Activated CD4-positive, CD25-positive, alpha-beta regulatory T cell treated with anti-CD3 and anti-CD28 coated beads, Interleukin-2, amount 50 U/mL, for 16 hours (primary cell): ENCODE measurements at places on chromosomes 1 and 21.

GRCh38 chr1:44569491-44569890 is 104.8 kb downstream of the TMEM53 start:
- no peak for DNase-seq

GRCh38 chr21:26188422-26188821 is 17.9 kb upstream of the APP start:
- no peak for DNase-seq

DNA sequence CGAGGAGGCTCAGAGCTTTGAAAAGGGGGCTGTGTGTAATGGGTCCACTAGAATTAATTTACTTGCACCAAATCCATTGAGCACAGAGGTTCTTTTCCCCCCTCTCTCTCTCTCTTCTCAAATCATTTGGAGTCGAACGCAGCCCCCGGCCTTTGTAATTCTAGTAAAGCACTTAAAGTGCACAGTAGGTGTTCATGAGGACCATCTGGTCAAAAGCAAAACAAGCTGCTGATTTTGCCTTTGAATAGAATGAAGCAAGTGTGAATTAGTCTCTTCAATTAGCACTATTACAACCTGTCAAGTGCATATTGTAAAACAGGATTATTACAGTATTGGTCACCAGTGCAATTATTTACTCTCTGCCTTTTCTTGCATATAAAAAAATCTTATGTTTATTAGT is 259.9 kb downstream of the FAF1 start:
- DNase-seq: no peak

DNA sequence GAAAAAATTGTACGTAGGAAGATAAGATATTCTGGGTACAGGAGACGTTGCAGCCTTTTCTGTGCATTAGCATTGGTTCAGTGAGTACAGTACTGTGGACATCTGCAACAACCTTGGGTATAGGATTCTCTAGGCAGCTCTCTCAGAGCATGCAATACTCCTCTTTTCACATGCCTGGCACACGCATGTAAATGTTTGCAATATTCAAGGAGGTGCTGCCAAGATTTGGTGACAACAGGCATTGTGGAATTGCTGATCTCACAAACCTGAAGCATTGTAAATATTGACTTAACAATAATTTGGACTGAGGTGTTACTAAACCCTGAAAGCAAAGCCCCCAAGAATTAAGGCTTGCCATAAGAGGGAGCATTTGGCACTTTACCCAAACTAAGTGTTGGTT is 126.8 kb downstream of the GRIK1 start:
- DNase-seq: no peak

DNA sequence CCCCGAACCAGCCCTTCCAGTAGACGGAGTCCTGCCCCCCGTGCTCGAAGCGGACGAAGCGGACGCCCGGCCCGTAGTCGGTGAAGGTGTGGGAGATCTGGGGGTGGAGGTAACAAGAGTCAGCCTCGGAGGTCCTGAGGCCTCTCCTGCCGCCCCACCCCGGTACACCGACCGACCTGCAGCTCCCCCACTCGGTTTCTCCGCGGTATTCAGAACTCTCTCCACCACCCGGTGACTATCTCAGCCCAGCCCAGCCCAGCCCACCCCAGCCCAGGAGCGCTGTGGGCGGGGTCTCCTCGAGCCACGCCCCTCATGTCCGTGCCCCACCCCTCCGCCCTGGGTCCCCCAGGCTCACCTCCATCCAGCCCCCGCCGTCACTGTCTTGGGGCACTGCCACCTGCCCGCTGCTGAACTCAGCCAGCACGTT is 5.5 kb downstream of the FBXO2 start:
- no peak for DNase-seq

DNA sequence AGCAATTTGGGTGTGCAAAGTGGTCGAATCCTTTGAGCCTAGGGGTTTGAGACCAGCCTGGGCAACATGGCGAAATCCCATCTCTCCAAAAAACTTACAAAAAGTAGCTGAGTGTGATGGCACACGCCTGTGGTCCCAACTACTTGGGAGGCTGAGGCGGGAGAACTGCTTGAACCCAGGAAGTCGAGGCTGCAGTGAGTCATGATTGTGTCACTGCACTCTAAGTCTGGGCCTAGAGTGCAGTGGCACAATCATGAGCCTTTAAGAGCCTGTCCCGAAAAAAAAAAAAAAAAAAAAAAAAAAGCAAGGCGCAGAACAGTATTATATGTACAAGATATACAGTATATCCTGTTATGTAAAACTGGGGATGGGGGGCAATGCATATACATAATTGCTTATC is 25.1 kb upstream of the HTR1D start:
- no peak for DNase-seq

DNA sequence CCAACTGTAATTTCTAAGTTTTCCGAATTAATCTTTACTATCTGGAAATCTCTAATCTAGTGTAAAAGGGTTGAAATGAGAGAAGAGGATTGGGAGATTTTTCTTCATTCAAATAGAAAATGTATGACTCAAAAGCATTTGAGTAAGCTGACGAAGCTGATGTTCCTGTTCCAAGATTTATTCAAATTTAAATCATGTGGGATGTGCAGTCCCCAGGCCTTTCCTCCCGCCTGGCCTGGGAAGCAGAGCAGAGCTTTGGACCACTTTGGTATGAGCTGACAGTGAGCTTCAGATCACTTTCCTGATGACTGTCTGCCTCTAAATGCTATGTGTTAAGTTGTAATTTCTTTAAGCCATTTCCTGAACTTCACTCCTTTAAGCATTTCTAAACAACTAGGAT is 192.0 kb downstream of the DHRS3 start:
- DNase-seq: no peak

GRCh38 chr1:9597361-9598315 is 8.9 kb downstream of the TMEM201 start:
- DNase-seq: no peak

DNA sequence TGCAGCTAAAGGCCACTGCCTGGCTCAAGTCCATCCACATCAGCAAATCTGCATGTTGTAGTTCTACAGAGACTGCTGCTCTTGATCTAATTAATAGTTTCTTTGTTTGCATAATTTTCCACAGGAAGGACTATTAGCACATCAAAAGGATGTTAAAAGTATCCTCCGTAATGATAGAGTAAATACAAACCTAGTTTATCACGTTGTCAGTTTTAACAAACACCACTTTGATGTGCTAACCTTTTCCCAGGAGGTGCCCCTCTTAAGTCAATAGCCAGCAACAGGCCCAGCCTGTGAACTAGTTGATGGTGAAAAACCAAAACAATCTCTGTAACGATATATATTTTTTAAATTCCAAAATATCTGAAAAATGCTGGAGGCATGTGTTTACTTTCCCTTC is 64.2 kb upstream of the SLC22A15 start:
- DNase-seq: no peak

GRCh38 chr1:168867941-168868634 is 139.1 kb upstream of the DPT start:
- DNase-seq: no peak

- DNase-seq: no peak
These were observed 220.7 kb upstream of the HOOK1 start for GRCh38 chr1:59593798-59594790.

DNA sequence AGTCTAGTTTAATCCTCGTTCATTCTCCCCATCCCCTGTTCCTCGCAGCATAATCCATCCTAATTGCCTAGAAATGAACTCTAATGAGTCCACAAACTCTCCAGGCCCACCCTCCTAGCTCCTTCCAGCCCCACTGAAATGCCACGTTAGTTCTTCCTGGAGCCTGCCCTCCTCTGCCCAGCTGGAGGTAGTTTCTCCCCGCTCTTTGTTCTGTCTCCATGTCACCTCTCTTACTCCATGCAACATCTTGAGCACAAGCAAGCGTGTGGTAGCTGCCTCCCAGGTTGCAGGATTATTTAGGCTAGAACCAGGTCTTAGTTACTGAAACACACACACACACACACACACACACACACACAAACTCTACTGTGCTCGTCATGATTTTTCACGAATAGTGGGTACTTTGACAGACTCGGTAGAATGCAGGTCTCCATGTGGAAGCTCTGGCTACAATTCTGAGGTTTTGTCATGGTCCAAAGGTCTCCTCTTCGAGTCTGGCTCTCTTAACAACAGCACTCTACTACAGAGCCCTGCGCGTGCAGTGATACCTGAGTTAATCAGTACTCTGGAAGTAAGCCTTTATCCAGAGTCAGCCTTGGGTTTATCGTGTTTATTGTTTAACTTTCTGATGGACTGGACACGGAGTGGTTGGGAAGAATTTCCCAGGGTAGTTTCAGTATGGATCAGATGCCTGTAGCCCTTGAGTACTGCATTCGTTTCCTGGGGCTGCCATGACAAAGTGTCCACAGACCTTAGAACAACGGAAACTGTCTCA is 27.5 kb downstream of the HUNK start:
- no peak for DNase-seq

DNA sequence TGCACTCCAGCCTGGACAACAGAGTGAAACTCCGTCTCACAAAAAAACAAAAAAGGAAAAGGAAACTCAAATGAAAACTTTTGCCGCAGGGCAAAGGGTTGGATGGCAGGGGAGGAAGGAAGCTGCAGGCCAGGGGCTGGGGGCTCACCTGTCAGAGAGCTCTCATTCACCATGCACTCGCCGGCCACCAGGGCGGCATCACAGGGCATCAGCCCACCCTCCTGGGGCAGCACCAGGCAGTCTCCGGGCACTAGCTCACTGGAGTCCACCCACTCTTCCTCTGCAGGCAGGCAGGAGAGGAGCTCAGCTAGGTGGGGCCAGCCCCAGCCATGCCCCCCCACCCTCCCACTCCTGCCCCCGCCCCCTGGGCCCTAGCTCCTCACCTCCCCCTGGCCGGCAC is 11.9 kb downstream of the ATP13A2 start:
- no peak for DNase-seq

- no peak for DNase-seq
These were observed 10.9 kb downstream of the TIMM17A start for GRCh38 chr1:201966171-201966570.

DNA sequence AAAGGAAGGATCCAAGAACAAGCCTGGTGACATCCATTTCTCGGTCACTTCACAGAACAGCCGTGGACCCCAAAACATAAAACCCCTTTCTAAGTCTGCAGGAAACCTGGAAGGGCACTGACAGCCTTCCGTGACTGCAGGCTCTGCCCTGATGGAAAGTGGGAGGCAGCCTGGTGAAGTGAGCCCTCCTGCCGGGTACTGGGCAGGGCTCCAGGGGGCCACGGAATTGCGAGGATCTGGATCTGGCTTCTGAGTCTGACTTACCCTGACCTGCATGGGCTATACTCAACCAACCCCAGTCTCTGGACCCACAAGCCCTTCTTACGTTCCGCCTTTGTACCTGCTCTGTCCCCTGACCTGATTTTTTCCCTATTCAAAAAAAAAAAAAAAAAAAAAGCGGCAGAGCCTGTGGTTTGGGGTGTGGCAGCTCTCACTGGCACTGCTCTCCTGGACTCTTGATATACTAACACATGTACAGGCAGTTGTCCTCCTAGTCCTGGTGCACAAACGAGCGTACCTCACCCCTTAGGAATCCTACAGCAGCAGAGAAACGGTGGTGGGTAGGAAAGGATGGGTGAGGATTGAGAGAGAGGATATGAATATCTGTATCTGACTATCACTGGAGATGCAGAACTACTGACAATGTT is 82.9 kb downstream of the BEND5 start:
- DNase-seq: no peak

DNA sequence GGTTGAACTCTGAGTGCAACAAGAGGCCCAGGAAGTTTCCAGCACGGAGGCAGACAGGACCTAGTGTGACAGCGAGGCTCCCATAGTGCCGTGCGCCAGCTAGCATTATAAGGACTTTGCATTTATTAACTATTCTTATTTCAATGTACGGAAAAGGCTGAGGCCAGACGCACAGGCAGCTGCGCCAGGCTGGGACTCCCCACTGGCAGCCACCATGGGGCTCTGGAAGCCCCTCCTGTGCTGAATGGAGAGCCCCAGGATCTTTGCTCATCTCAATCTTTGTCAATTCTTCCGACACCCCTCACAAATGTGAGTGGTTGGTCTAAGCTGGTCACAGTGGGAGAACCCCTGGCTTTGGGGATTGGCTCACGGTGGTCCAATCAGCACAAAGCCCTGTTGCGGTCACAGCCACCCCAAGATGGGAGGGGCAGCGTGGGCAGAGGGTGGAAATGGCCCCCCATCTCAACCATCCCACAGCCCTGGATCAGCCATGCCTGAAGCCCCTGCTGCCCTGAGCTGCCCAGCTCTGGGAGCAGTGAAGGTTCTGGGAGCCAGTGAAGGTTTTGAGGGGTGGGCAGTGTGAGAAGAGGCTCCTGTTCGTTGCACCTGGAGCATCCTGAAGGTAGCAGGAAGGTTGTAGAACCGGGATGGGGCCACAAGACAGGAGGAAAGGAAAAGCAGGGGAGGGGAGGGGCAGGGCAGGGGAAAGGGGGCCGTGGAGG is 59.5 kb upstream of the ADARB1 start:
- DNase-seq: no peak

GRCh38 chr1:22689505-22689904 is 21.1 kb upstream of the EPHB2 start:
- no peak for DNase-seq

- DNase-seq: no peak
These were observed 145.7 kb downstream of the EDEM3 start for GRCh38 chr1:184608990-184609389.

DNA sequence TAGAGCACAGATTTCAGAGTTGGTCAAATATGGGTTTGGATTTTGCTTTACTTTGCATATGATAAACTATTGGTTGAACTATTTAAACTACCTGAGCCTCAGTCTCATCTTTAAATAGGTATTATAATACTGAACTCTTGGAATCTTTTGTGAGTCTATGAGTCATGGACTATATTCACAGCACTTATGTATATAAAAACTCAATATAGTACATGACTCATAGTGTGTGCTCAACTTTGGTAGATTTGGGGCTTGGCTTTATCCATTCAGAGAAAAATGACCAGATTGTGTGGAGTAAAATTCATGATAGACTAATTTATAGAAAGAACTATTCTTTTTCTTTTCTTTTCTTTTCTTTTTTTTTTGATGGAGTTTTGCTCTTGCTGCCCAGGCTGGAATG is 28.7 kb downstream of the FCRL3 start:
- DNase-seq: no peak

GRCh38 chr1:156230473-156230837 is 11.5 kb upstream of the BGLAP start:
- DNase-seq: no peak

DNA sequence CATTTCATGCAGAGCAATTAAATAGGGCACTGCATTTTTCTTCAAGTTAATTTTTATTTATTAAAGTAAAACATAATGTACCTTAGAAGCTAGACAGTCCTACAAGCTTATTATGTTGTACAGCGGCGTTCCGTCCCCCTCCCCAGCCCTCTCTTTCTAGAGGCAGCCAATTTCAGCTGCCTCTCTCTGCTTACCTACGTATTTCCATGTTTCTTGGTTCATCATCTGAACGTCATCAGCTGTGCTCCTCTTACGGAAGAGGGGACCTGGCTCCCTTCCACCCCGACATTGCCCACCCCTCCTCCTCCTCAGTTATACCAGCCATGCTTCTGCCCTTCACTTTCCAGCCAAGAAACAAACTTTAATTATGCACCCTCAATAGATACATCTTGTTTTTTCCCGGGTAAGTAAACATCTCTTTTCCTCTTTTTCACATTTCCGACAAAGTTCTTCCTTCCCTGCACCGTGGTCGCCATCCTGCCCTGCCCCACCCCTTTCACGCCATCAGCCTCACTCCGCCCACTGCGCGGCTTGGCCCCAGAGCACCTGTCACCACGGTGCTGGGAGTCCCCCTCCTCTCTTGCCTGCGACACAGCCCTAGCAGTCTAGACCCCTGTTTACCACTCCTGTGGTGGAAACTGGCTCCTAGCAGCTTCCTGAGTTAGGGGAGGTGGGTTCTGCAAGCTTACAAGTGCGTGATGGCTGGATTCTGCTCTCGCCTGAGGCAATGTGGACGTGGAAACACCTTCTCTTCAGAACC is 57.9 kb downstream of the SLC37A1 start:
- DNase-seq: no peak

- DNase-seq: no peak
These were observed 194.7 kb upstream of the FMN2 start for GRCh38 chr1:239896980-239897379.
